Placental epithelial cell (primary cell): ENCODE measurements at places on chromosomes 1 and 21. TPM values are rescaled to one million over a fixed set of nuclear protein-coding genes. Genes with fewer than 3 reads are reported as not detected.

Gene WARS2
- total RNA-seq: 23.9 and 24.5 TPM in 2 replicates

Gene OR2M3
- total RNA-seq: not detected in 2 replicates

Gene SPRR2A
- not detected in 2 replicates for total RNA-seq

Gene FLVCR1
- total RNA-seq: 6.2 and 9.0 TPM in 2 replicates

Gene GJC2
- 0.79 and 2.1 TPM in 2 replicates for total RNA-seq

Gene SLAMF7
- total RNA-seq: 0.11 TPM in 1 of 2 replicates, not detected in the other

Gene RIIAD1
- total RNA-seq: not detected in 2 replicates

Gene JAK1
- 279 and 310 TPM in 2 replicates for total RNA-seq

Gene OXCT2
- total RNA-seq: 0.54 and 0.79 TPM in 2 replicates

Gene HES3
- total RNA-seq: not detected in 2 replicates

Gene CD164L2
- total RNA-seq: 0.65 and 0.79 TPM in 2 replicates

Gene RAB3B
- 0.11 and 0.39 TPM in 2 replicates for total RNA-seq

Gene ZNF684
- 3.0 and 4.7 TPM in 2 replicates for total RNA-seq
